ENCODE measurements at places on chromosomes 16 and 17.

- DNase-seq = no peak
These were observed 323.0 kb upstream of the TBX2 start for GRCh38 chr17:61076621-61077031.

- no peak for DNase-seq
These were observed 266.0 kb downstream of the PARN start for GRCh38 chr16:14364112-14364385.

GRCh38 chr17:58534901-58535421 lies 20.5 kb upstream of the MTMR4 start:
- no peak for DNase-seq

DNA sequence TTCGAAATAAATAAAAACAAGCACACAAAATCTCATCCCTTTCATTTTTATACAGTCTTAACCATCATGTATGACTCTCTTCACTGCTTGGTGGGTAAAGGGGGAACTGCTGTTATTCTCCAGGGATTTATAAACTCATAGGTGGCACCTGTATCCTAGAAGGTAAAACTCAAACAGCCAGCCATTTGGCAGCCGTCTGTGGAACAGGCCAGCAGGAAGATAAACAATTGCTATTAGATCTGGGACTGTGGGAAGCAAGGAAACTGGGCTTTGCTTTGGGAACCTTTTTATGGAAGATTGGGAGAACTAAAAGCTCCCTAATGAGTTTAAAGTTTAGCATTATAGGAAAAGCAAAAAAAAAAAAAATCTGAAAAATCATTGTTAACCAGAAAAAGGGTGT lies 126.0 kb downstream of the TANGO6 start:
- no peak for DNase-seq

- DNase-seq = no peak
These were observed 26.1 kb downstream of the MNT start for GRCh38 chr17:2374549-2375285.

- DNase-seq = no peak
These were observed 3.3 kb downstream of the ORMDL3 start for GRCh38 chr17:39923836-39924690.

- no peak for DNase-seq
These were observed 175.7 kb upstream of the GSE1 start for GRCh38 chr16:85437166-85438052.

DNA sequence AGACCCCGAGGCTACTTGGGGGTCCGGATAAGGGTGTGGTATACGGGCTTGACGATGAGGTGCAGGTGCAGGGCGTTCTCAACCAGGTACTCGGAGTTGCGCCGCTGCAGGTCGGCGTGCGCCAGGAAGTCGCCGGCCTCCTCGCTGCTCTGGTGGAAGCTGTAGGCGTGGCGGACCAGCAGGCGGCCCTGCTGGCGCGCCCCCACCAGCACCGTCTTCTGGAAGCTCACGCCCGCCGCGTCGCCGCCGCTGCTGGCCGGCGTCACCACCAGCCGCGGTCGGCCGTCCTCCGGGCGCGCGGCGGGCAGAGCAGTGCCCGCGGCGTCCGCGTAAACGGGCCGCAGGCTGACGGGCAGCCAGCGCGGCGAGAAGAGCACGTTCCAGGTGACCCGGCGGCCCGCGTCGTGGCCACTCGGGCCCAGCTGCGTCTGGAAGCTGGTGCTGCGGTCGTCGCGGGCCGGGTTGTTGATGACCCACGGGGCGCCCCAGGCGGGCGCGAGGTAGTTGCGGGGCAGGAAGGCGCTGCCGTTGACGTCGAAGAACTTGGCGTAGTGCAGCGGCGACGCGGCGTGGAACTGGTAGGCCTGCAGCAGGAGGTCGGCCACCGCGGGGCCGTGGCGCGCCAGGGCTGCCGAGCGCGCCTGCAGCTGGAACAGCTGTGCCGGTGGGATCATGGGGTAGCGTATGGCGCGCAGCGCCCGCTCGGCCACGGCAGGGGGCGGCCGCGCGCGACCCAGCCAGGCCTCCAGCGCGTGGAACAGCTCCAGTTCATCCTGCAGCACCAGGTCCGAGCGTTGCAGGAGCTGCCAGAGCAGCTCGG lies 4.8 kb downstream of the BTBD17 start:
- DNase-seq = no peak

- DNase-seq = no peak
These were observed 82.4 kb downstream of the PLCG2 start for GRCh38 chr16:81861503-81861902.

- DNase-seq = no peak
These were observed 1.3 kb downstream of the SERPINF1 start for GRCh38 chr17:1762901-1763898.

- no peak for DNase-seq
These were observed 44.2 kb downstream of the USP22 start for GRCh38 chr17:20998571-20999043.

Data from NCI-H187 (cell line).